ENCODE measurements at places on chromosomes 6 and 20.

GRCh38 chr6:143545976-143546547 lies 34.5 kb upstream of the FUCA2 start:
- peak; percentile 25 for DNase-seq

DNA sequence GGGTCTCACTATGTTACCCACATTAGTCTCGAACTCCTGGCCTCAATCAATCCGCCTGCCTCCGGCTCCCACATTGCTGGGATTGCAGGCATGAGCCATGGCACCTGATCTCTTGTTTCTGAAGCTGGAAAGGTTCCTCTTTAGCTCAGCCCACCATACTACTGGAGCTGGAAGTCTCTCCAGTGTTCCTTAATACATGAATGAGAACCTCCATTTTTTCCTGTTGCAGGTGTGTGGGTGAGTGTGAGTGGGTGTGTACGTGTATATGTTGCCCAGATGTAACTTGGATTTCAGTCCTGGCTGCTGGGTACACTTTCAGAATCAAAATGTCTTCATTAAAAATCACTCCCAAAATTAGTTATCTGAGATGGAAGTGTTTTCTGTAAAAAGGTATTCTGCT lies 11.1 kb downstream of the PNPLA1 start:
- DNase-seq, result no peak

DNA sequence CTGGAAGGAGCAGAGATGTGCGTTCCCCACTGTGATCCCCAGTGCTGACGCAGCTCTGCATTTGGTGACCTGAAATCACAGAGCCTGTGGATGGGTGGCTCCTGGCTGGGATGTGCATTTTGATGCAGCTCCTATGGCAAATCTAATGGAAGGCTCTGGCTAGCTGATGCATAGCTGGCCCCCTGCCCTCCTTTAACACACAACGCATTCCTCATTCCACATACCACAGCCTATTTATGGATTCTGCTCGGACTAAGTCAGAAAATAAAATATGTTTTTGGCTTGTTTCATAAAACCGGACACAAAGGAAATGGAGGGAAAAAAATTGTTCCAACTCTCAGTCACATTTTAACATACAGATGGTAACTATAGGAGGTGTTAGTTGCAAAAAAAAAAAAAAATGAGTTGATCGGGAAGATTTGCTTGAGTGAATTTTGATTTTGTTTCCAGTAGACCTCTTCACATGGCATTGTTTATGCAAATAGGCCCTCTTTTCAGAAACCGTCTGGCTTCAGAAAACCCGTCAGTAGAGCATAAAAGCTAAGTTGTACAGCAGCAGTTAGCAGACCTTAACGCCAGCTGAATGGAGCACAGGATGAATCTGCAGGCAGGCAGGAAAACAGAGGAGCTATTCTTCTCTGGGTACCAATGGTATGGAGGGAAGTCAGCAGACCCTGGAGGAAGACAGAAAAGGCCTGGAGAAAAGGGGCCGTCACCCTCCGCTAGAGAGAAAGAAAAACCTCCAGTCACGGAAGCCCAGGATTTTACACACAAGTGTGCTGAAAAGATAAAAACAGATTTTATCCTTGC lies 215.4 kb downstream of the HDGFL1 start:
- peak; percentile 50 for DNase-seq

DNA sequence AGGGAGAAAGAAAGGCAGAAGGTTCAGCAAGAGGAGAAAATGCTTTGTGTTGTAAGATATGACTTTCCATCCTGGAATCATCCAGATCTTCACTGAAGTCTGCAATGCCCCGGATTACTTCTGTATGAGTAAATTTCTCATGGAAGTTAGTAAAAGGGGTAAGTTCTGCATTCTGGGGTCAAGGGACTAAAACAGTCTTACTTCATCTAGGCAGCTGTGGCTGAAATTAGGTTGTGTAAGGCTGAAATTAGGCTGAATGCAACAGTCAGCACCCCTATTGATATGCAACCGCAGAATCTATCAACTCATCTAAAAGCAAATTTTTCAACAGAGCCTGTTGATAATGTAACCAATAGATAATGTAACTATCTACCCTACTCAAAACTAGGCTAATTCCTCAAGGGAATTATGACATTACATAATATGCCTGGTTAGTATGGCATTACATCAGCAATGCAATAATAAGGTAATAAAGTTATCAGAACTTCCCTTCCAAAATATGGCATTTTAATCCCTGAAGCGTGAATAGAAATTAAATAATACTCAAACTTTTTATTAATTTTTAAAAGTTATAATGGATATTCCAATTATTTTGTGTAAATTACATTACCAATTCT lies 671.7 kb upstream of the CITED2 start:
- DNase-seq, result no peak

DNA sequence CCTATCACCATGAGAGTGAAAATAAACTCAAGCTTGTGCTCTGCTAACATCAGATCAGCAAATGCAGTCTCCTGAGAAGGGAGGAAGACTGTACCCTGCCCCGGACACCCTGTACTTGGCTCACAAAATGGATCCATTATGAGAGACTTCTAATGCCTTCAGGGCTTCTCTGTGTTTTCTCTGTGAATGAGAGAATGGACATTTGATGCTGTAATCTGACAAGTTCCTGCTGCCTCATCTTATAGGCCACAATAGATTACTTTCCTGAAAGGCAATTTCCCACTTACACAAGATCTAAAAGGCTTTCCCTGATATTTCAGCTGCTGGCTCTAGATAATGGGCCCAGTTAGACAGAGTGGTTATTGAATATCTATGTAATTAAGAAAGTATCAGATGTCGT lies 117.2 kb downstream of the OTOR start:
- DNase-seq, result no peak

DNA sequence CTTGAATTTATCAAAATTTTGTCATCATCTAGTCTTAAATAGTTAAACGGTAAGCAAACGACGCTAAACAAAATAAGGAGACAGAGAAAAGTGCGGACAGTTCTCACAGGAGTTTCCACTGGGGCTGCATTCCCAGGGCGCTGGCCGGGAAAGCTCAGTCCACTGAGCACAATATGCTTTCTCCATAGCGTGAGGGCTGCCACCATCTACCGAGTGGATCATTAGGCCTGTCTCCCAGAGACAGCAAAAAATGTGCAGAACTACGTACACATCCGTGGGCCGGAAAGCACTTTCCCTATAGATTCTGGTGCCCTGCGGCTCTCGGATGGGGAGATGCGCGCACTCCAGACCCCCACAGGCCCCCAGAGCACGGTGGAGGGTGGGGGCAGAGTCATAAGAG lies 84.9 kb downstream of the THBS2 start:
- DNase-seq, result no peak

DNA sequence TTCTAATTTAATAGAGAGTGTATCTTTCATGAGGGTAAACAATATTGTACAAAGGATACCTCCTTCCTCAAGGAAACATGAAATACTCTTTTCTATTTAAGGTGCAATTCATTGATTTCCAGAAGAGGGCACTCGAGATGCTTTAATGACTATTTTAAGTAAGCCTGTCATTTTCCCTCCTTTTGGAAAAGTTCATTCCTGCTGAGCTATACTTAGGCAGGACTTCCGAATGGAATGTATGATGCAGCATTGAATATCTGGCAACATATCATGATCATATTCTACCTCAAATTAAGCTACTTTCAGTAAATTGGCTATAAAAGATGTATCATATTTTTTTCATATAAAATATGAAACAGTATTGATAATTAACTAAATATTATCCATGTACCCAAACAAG lies 5.0 kb downstream of the DST start:
- DNase-seq, result peak; percentile 64

- DNase-seq, result peak; percentile 68
These were observed 99.3 kb downstream of the PRND start for GRCh38 chr20:4820806-4821518.

DNA sequence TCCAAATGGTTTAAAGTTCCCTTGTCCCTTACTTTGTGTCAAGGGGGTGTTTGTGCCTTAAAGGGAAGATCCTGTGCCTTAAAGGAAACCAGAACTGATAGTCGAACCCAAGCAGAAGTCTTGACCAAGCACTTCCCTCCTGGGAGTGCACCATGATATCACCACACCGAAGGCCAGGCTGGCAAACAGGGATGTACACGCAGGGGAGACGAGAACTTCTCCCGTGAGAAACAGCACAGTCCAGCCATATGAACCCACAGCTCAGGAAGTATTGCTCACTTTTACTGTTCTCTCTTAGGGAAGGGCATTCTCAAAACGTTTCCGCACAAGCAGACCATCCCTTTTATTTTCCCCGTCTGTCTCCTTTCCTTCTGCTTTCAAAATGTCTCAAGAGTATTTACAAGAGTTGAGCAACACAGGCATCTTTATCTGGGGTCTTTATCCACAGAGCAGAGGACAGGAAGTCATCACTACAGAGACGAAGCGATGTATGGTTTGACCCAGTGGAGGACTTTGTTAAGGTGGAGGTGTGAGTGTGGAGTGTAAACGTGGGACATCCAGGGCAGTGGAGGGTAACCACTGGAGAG lies 12.8 kb upstream of the SERPINB1 start:
- DNase-seq, result no peak

- DNase-seq, result no peak
These were observed 1515.1 kb downstream of the HACE1 start for GRCh38 chr6:103344554-103345163.

DNA sequence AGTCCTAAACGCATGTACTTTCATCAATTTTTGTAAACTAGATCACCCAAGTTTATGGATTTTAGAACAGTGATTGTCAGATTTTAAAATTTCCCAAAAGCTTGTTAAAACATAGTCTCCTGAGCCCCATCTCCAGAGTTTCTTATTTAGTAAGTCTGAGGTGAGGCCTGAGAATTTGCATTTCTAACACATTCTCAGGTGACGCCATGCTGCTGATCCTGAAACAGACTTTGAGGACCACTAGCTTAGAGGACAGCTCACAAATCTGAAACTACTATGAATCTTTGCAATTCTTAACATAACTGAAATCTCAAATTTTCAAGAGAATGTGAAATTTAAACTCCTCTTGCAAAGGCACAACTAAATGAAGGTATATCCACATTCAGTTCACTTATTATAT lies 37.8 kb upstream of the MLIP start:
- no peak for DNase-seq

- no peak for DNase-seq
These were observed 70.3 kb downstream of the UNC5CL start for GRCh38 chr6:40968620-40969164.

- no peak for DNase-seq
These were observed 46.9 kb downstream of the BLOC1S5 start for GRCh38 chr6:8017276-8017701.

- DNase-seq, result no peak
These were observed 70.0 kb upstream of the SMIM29 start for GRCh38 chr6:34318499-34319470.

DNA sequence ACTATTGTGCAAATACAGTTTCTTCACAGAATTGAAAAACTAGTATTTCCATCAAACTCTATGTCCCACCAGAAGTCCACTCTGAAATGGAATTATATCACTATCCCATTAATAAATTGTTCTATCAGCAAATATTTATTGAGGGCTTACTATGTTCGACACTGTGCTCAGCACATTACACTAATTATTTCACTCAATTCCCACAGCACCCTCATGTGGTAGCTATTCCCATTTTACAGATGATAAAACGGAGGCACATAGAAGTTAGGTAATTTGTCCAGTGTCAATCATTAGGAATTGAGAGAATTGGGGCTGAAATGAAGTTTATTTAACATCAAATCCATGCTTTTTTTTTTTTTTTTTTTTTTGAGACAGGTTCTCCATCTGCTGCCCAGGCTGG lies 52.5 kb downstream of the MKKS start:
- no peak for DNase-seq
